ENCODE measurements at places on chromosomes 6 and 20.

- DNase-seq: peak; percentile 38
Observed at GRCh38 chr6:142378138-142378875, 76.5 kb downstream of the ADGRG6 start.

DNA sequence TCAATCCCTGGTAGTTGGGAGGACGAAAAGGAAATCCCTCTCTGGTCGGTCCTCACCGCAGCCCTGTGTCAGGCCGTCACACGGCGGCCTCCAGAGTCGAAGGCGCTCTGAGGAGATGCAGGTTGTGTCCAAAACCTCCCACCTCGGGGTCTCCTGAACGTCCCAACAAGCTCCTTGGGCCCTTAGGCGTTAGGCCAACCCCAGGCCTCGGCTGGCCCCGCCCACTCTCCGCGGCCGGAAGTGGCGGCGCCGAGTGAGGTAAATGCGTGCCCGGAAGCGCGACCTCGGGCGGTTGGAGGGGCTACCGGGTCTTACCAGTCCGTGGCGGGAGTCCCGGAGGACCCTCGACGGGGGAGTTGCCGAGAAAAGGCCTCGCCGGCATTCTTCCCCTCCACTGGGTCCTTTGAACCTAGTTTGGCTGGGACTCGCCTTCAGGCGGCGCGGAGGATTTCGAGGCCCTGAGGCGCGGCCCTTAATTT lies at the start of gene TDRD6:
TDRD6 (plus strand) TSS at position 267 of the 479 bp plus-strand sequence. CDS start 244 bp downstream, outside the sequence.
- no peak for DNase-seq

DNA sequence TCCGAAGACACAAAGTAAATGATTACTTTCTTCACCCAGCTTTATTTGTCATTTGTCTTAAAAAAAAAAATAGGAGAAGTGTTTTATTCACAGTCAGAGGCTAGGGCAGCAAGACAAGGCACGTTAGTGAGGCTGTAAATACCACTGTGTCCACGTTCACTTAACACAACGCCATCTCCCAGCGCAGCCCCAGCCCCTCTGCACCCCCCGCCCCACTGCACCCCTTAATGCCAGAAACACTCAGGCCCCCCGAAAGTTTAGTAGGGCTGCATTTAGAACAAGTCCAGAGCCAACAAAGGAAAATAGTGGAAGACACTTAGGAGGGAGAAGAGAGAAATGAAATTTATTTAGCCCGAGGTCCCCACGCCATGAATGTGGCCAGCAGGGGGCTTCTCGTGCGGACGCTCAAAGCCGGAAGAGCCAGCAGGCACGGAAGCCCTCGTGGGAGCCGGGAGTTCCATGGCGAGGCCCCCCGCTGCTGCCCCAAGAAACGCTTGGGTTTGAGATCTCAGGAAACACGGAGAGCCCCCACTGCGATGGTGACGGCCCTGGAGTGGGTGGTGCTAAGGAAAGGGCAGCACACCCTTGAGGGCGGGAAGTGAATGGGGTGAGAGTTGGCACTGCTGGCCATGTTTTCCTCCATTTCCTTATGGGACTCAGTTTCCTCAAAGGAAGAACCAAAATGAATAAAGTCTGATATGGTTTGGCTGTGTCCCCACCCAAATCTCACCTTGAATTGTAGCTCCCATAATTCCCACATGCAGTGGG lies 50.2 kb downstream of the IYD start:
- DNase-seq: no peak

DNA sequence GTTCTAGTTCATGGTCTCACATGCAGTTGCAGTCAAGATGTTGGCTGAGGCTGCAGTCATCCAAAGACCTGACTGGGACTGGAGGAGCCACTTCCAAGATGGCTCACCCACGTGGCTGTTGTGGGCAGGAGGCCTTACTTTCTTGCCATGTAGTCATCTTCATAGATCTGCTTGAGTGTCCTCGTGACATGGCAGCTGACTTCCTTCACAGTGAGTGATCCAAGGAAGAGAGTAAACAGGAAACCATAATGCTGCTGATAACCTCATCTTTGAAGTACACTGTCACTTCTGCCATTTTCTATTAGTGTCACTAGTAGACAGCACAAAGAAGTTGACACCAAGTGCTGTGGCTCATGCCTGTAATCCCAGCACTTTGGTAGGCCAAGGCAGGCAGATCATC lies 40.1 kb upstream of the AKIRIN2 start:
- DNase-seq: no peak

GRCh38 chr6:111406200-111406721 lies 76.8 kb downstream of the REV3L start:
- no peak for DNase-seq

DNA sequence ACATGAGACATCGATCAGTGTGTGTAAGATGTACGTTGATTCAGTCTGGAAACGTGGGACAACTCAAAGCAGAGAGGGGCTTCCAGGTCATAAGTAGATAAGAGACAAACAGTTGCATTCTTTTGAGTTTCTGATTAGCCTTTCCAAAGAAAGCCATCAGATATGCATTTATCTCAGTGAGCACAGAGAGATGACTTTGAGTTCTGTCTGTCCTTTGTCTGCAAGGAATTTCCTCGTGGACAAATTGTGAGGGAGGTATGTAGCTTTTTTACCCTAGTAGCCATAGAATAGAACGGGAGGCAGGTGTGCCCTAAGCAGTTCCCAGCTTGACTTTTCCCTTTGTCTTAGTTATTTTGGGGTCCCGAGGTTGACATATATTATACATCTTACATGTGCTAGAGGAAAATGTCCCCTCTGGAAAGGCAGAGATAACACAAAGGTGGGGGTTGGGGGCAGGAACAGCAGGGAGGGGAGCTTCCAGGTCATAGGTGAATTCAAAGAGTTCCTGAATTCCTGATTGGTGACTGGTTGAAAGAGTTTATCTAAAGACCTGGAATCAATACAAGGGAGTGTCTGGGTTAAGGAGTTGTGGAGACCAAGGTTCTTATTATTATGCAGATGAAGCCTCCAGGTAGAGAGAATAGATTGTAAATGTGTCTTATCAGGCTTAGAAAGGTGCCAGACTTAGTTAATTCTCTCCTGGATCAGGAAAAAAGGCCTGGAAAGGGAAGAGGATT lies 237.0 kb downstream of the NFATC2 start:
- DNase-seq: no peak

GRCh38 chr6:128558021-128558420 lies 37.6 kb upstream of the PTPRK start:
- DNase-seq: no peak

GRCh38 chr20:33663161-33664084 lies 1.3 kb downstream of the C20orf144 start:
- DNase-seq: peak; percentile 60

GRCh38 chr6:158923805-158924498 lies 76.0 kb downstream of the RSPH3 start:
- no peak for DNase-seq

DNA sequence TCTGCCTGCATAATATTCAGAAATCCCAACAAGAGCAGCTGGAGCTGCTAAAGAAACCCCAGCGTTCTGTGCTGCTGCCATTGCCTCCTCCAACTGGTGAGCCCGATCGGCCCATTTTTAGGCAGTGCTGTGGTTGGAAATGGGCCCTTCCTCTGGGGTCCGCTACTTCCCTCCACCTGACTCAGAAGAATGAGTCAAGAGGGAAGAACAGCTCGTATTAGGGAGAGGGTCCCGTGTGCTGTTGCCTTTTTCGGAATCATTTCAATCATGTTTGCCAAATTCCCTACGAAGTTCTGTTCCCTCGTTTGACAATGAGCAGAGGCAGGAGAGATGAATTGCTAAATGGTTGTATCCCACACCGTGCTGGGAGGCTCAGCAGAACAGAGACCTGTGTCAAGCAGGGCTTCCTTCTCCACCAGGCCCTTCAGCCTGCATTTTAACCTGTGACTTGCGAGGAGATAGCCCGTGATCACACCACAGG lies 38.4 kb downstream of the THBS2 start:
- DNase-seq: no peak

- DNase-seq: no peak
Observed at GRCh38 chr20:53395188-53395923, 198.3 kb downstream of the ZNF217 start.

DNA sequence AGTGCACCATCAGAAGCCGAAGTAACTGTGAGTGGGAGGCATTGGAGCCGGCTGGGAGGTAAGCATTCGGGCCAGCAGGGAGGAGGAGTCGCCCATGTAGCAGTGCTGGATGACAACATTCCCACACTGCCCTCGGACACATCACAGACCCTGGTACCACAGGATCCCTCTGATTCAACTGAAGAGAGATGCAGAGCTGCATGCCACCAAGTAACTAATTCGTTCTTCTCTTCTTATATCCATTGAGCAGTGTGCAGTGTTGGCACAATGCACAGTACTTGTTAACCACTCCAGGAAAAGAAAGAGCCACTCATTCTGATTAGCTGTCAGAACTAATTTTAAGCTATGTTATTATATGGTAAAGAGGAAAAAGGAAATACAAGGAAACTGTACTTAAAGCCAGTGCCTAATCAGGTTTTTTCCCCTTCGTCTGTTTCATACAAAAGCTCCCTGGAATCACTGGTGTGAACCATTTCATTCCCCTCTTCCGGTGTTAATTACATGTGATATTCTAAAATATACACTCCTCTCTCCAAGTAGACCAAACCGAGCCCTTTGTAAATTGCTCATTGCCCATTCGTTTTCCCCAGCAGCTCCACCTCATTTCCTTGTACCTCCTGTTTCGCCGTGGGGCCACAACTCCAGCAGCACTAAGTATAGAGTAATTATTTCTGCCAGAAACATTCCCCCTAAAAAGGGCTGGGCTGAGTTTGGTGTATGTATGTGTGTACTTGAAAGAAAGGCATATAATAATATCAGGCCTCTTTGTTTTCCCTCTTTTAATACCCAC lies 32.4 kb upstream of the ADTRP start:
- no peak for DNase-seq

DNA sequence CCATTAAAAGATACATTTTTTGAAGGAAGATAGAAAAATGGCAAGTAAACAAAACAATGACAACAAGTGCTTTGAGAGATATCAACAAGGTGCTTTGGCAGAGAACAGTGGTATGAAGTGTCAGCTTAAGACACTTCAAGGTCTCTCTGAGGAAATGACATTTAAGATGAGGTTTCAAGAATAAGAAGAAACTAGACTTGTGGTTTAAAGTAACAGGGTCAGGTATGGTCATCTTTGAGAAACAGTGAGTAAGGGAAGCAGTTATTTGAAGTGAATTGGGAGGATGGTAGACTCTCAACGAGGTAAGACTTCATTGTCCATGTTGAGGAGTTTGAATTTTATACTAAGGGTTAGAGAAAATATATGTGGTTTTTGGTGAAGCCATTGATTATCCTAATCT lies 77.8 kb downstream of the SYCP2L start:
- no peak for DNase-seq

DNA sequence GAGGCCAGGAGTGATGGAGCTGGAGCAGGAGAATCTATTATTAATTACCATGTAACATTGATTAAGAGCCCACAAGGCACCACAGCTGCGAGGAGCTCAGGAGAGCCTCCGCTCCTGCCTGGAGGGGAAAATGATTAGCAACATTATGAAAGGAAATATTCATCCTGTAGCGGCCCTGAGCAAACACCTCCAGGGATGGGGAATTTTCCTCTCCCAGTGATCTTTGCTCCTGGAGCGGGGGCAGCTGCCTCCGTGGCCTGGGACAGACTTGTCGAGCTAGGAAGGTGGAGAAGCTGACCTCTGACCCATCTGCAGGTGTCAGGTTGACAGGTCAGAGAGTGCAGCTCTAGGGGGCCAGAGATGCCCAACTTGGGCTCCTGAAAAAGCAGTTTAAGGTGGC lies 40.1 kb upstream of the SIRPA start:
- no peak for DNase-seq

GRCh38 chr20:32098786-32099185 lies 10.7 kb upstream of the TM9SF4 start:
- DNase-seq: no peak

DNA sequence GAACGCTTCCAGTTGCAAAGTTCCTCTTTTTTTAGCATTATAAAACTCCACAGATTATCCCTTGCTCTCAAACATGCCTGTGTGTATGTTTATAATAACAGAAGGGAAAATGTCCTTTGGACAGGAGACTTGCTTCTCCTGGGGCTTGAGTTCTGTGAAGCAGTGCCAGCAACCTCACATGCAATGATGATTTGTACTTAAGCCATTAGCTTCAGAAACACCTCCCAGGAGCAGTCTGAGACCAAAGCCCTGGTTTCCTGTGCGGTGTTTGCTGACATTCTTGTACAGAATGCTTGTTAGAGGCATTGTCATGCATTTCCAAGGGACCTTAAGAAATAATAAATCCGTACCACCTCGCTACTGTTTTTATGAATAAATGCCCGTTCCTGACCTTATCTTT lies 752.8 kb downstream of the CBLN4 start:
- DNase-seq: no peak

Measured in DMS153 (cell line).